K562 (cell line): ENCODE measurements at places on chromosomes 6 and 20.

DNA sequence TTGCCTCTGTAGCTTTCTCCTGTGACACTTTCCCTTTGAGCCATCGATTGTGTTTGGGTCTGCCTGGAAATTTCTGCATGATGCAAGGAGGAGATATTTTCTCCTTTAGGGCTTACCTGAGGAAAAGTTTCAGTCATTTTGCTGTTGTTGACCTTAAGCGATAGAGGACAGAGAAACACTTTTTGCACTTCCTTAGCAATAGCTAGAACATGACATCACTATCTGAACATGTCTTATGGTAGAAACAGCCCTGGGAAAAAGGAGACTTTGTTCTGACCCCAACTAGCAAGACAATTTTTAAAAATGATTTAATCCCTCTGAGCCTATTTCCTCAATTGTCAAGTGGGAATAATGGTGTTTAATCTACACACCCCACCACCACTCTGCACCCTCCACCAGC lies 9.7 kb upstream of the FILIP1 start:
- DNase-seq: no peak

- no peak for DNase-seq
These were observed 46.9 kb downstream of the PDYN start for GRCh38 chr20:1946762-1947534.

DNA sequence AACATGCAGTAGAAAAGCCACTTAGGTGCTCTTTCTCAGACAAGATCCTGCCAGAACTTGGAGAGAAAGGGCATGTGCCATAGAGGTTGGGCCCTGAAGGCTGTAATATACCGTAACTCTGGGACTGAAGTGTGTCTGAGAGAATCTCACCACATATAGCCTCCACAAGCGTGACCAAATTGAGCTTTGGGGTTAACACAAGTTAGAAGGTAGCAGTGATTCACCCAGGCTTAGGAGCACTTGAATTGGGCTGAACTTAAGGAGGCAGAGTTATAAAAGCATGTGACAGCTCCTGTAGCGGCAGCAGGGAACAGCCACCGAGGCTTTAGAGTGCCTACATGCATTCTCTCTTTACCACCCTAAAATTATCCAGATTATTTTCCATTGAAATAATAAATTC lies 361.6 kb downstream of the PHF3 start:
- no peak for DNase-seq

DNA sequence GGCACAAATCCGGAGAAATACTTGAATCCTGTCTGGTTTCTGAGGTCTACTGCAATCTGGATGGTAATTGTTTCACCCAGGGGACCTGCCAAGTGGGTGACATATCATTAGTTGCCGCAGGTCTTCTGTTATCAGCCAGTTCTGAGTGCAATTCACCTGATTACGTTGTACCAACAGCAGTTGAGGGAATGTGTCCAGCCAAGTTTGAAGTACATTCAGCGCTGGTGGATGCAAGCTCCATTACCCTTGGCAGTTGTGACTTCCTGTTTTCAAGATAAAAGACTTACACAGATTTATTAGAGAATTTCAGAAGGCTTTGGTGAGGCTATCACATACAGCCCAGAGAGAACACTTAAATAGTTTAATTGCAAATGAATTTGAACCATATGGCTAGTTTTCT lies 42.8 kb downstream of the FNDC1 start:
- DNase-seq: no peak

DNA sequence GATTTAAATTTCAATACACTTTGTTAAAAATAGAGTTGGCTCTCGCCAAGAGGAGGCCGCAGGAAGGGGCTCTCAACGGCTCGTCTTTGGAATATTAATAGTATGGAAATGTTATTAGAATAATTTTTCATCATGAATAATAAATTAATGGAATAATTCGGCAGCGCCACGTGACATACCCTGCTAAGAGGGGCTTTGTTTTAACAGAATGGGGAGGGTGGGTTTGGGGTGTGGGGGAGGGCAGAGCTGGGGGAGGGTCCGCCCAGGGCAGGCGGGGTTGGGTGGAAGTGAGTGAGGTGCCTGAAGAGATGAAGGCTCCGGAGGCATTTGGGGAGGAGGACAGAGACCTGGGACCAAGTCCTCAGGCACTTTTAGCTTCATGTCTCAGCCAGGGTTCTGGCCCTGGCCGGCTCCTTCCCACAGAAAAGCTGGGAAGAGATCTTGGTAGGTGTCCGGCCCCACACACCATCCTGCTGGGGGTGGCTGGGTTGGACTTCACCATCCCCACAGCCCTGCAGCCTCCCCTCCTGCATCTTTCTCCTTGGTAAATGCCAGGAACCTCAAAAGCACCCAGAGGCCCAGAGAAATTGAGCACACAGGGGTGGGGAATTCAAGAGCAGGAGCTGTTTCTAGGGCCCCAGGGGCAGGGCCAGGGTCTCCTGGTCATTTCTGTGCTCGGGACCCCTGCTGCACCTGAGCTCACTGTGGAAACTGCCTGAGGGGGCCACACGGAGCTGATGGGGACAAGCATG lies 93.6 kb upstream of the BHLHE23 start:
- DNase-seq: no peak

DNA sequence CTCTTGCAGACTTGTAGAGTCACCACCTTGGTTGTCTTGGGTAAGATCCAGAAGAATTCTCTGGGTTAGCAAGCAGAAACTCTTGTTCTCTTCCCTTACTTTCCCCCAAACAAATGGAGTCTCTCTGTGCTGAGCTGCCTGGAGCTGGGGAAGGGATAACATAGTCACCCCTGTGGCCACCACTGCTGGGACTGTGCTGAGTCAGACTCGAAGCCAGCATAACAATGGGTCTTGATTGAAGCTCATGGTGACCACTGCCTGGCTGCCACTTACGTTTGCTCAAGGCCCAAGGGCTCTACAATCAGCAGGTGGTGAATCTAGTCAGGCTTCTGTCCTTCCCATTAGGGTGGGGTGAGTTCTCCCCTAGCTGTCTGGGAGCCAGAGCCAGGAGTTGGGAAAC lies 15.4 kb upstream of the ERVFRD-1 start:
- no peak for DNase-seq

DNA sequence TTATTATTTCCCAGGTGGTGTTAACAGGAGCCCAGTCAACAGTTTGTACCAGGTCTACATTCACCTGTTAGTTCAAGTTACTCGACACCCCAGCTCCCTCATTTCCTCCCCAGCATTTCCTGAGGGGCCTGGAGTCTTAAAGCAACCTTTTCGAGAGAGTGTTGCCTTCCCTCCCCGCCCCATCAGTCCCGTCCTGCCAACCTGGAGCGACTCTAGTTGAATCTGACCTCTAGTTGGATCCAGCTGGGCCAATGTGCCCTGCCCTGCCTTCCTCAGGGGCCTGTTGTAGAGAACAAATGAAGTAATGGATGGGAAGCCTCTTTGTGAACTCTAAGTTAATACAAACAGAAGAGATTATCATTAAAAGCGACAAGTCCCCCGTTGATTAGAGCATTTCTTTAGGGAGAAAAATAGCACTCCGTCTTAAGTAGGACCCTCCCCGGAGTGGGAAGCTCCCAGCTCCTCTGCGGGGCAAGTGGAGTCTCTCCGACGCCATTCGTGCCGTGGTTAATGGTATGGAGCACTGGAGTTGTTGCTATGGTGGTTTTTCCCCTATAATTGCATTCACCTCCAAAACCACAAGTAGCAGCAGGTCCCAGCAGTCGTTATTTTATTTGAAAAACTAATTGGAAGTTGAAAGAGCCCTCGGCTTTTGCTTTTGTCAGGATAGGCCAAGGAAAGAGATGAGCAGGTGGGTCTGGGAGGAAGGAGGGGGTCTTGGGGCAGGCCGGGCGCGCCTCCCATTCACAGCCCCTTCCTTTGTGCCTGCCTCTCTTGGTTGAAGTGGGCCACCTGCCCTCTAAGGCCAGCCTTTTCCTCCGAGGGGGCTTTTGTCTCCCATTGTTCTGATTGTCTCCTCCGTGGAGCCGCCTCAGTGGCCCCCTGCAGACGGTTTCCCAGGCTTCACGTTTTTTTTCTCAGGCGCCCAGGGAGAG lies 16.1 kb downstream of the GHRH start:
- no peak for DNase-seq

DNA sequence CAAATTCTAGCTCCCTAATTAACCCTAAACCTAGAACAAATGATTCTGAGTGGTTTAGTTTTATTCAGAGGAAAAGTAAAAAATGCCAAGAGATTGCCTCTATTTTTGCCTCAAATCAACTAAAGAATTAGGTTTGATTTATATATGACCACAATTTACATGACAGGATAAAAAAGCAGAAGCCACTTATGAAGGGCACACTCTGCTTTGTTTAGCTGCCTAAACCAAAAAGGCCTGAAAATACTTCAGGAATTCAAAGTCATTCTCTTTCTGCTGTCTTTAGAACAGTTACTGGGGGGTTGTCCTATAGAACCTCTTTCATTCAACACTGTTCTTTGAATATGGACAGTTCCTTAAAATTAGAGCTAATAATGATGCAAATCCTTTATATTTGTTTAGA lies 5.3 kb downstream of the FBXO5 start:
- no peak for DNase-seq

DNA sequence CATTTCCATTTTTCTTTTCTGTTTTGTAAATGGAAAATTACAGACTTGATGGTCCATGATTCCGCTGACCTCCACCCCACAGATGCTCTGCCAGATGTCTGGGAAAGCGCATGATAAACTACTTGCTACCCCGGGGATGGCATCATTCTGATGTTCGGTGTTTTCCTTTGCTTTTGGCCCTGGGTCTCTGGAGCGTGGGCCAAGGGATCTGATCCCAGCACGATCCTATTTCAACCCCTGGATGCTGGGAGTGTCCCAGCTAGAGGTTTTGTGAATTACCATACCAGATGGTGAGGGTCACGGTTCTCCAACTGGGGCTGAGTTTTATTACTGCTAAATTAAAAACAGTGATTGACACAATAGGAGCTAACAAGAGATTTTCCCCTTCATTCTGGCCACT lies 25.2 kb upstream of the MYLIP start:
- no peak for DNase-seq

GRCh38 chr6:26561533-26562466 lies 23.6 kb downstream of the HMGN4 start:
- DNase-seq: no peak

- no peak for DNase-seq
These were observed 29.2 kb downstream of the BPIFB4 start for GRCh38 chr20:33108661-33109060.

DNA sequence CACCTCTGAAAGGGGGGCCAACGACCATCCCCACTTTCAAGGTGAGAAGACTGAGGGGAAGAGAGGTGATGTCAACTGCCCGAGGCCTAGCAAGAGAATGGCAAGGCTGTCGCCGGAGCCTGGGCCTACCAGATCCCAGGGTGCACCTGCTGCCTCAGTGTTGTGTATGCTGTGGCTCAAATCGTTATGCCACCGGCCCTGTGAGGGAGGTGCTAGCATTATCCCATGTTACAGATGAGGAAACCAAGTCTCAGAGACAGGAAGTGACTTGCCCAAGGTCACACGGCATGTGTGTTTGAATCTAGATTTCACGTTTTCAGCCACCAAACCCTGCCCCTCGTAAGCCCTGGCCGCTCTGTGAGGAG lies 152.5 kb downstream of the CEBPB start:
- DNase-seq: no peak

- no peak for DNase-seq
These were observed 92.2 kb downstream of the BACH2 start for GRCh38 chr6:90204327-90205056.
